ENCODE measurements at places on chromosomes 1 and 21. TPM values are rescaled to one million over a fixed set of nuclear protein-coding genes. Genes with fewer than 3 reads are reported as not detected.

GRCh38 chr1:94002046-94002787 is 93.0 kb upstream of the GCLM start:
- no peaks in the 10 kb centered on the region for H3K36me3 ChIP-seq
- no peak overlapping the region for H3K27ac ChIP-seq
- no peak for DNase-seq
- peaks cover 7% of the 10 kb centered on the region for H3K27me3 ChIP-seq
- H3K4me1 ChIP-seq, result no peaks in the 10 kb centered on the region

DNA sequence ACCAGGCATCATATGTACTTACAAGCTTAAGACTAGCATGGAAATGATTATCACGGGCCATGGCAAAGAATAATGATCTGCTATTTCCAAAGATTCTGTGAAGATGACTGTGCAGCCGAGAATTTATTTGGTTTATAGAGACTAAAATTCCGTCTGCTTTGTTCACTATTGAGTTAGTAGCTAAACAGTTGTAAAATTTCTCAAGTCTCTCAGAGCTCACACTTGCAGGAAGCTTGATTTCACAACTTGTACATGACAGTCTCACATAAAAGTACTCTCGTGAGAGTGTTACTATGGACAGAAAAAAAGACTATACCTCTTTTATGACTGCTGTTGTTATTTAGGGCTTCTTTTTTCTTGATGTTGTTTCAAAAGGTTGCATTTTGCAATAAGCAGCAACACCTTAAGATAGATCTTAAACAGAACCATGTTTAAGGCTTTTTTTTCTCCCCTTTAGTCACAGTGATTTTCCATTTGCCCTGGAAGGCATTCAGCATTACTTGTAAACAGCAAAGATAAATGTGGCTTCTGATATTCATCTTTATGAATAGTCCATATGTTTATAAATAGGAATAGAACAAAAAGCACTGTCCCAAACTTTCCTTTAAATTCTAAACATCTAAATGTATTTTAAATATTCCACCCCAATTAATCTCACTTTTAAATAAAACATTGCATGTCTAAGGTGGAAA is 24.8 kb downstream of the ST6GALNAC5 start:
- no peaks in the 10 kb centered on the region for H3K36me3 ChIP-seq
- no peaks in the 10 kb centered on the region for H3K4me1 ChIP-seq
- no peak for DNase-seq
- H3K27ac ChIP-seq, result no peak overlapping the region

GRCh38 chr1:156684227-156684782 is 7.1 kb upstream of the NES start:
- peak; percentile 37 for DNase-seq
- peaks cover 15% of the 10 kb centered on the region for H3K4me1 ChIP-seq
- H3K36me3 ChIP-seq, result no peaks in the 10 kb centered on the region
- H3K27me3 ChIP-seq, result peaks cover 31% of the 10 kb centered on the region
- H3K27ac ChIP-seq, result no peak overlapping the region

CFHR5 gene
- total RNA-seq, result not detected
